ENCODE measurements at places on chromosomes 5 and 9.

- no peak for DNase-seq
These were observed 500.4 kb downstream of the TUSC1 start for GRCh38 chr9:25177858-25178257.

DNA sequence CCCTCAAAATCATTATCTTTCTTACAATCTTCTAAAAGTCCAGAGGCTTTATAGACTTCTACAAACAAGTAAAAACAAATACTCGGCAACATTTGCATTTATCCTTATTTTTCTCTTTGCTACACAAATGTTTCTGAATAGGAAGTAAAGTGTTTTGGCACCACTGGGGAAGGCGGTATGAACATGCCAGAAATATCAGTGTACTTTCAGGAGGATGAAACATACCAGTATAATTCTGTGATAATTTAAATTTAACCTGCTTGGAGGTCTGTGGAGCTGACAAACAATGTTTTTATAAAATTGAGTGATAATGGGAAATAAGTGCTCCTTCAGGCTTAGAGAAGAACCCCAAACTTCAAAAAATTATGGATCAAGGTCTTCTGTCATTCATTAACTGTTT is 51.8 kb downstream of the MRPS27 start:
- DNase-seq = no peak

- no peak for DNase-seq
These were observed 597 bp upstream of the TMEM250 start for GRCh38 chr9:136119061-136119882.

- no peak for DNase-seq
These were observed 1.1 kb upstream of the PITX1 start for GRCh38 chr5:135034963-135035677.

DNA sequence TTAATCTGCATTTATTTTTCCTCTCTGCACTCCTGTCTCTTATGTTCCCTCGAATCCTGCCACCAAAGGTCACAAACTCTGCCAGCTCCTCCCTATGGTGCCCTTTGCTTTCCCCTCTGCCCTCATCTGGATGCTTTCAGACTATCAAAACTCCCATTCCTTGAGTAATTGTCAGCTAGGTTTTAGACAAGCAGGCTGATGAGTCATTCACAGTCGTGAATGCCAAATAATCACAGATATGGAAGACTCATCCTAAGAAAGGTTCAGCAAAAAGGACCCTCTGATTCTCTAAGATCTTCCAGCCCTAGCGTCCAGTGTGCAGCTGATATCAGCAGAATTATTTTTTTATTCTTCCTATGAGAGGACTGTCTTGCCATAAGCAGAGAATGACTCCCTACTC is 104.5 kb upstream of the NUDT12 start:
- DNase-seq = no peak

- no peak for DNase-seq
These were observed 572 bp downstream of the CDK5RAP2 start for GRCh38 chr9:120579139-120580050.

GRCh38 chr9:137970686-137971476 is 93.3 kb downstream of the CACNA1B start:
- DNase-seq = no peak

- no peak for DNase-seq
These were observed 143.8 kb upstream of the PIK3R1 start for GRCh38 chr5:68071736-68072135.

GRCh38 chr9:97321691-97322090 is 14.2 kb downstream of the CCDC180 start:
- DNase-seq = no peak

DNA sequence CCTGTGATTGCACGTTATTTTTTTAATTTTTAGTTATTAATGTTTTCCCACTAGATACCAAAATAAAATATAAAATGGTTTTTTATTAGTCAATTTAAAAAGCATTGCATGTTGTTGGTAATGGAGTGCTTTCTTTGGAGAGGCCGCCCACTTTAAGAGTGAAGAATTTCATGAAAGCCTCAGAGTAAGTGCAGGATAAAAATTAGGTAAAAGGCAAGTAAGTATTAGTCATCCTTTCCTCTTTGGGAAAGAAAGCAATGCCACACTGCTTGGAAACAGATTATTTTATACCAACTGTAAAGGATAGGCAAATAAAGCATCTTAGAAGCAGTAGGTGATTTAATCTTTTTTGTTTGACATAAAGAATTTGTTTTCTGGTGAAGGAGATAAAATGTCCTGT is 62.9 kb downstream of the HSD17B4 start:
- no peak for DNase-seq

DNA sequence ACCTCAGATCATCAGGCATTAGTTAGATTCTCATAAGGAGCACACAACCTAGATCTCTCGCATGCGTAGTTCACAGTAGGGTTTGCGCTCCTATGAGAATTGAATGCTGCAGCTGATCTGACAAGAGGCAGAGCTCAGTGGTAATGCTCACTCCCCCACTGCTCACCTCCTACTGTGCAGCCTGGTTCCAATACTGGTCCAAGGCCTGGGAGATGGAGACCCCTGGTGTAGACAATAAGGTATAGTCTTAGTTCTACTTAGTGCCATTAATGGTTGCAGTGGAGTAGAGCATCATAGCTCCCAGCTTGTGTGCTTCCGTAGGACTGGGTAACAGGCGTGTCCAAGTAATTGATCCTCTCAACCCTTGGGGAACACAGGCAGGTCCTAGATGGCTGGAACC is 70.4 kb upstream of the ANKRD55 start:
- DNase-seq = no peak

DNA sequence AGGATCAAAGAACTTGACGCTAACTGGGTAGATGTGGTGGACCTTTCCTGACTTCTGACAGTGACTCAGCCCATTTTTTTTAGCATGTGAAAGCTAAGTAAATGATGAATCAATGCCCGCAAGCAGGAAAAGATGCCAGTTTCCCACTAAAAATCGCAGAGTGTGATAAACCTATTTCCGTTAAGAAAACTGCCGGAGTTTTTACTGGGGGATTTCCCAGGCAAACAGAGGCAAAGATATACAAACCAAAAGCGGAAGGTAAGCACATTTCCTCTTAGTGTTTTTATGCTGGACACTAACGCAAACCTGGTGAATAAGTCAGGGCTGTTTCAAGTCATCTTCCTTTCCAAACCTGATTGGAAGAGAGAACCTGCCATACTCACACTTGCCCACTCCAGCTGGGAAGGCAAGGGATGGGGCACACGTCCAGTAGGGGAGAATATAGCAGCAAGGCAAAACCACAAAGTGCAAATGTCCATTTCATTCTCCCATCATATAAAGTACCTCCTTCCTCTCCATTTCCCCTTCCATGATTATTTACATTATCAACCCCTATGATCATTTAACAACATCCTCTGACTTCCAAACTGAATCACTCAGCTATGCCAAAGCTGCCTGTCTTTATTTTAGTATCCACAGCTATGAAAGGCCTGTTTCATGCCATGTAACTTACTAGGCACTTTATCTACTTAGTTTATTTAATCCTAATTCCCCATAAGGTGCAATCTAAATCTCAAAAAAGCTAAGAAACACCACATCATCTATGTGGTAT is 349.7 kb upstream of the RFX3 start:
- DNase-seq = no peak

DNA sequence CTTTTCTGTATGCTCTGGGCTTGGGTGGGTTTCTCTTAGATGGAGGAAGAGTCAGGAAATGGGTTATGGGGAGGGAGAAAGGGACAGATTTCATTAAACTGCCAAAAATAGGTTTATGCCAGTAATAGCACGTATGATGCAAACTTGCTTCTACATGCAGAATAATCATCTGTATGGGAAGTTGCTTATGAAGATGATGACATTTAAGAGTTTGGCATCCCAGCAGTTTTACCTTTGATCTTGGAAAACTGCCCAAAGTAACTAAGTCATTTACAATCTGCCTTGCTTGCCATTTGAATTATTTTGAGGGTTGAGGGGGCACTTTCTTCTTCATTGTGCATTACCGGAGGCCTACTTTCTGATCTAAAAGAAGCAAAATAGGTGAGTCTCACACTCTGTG is 282.9 kb upstream of the ANKRD55 start:
- DNase-seq = no peak

DNA sequence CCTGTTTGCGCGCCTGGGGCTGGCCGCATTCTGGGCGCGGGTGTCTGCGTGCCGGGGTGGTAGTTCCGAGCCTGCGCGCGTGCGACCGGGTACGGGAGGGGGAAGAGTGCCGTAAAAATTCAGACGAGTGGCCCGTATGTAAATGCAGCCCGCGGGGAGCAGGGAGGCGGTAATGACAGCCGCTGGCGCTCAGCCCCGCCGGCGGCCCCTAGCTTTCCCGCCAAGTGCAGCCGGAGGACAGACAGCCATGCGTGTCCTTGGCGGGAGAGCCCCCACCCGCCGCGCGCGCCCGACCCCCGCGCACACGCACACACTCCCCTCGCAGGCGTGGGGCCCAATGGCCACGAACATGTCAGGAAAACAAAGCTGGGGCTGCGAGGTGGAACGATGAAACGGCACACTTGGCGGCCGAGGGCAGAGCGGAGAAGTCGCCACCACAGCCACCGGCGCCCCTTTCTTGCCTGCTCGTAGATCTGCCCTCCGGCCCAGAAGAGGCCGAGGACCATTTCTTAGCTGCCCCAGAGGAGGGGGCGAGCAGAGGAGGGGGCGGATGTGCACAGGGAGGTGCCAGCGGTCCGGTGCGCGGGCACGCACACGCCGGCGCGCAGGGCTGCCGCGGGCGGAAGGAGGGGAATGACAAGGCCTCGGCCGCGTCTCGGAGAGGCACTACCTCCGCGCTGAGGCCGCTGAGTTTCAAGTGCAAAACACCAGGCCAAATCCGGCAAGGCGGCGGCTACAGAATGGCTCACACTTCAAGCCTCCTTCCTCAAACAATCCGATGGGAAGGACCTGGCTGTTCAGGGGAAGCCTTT is 208.4 kb downstream of the MEF2C start:
- no peak for DNase-seq
